AG10803 (cell line): ENCODE measurements at places on chromosomes 5 and 9.

- DNase-seq = no peak
Measured at GRCh38 chr5:143583409-143583808, 179.9 kb upstream of the NR3C1 start.

GRCh38 chr5:17154211-17154996 is 63.0 kb upstream of the BASP1 start:
- peak; percentile 64 for DNase-seq

GRCh38 chr5:82295144-82295543 is 17.0 kb upstream of the RPS23 start:
- no peak for DNase-seq

DNA sequence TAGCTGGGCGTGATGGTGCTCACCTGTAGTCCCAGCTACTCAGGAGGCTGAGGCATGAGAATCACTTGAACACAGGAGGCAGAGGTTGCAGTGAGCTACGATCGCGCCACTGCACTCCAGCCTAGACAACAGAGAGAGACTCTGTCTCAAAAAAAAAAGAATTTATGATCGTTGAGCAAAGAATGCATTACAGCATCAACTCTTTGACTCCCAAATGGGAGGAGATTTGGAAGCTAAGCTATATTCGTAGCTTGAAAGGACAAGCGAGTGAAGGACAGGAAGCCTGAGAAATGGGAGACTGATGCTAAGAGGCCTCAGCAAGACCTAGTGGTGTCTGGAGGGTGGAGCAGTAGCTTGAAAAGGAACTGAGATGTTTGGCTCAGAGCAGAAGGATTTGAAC is 10.3 kb upstream of the CCIN start:
- DNase-seq = peak; percentile 45

- DNase-seq = peak; percentile 42
Measured at GRCh38 chr9:135858491-135859185, 48.7 kb downstream of the CAMSAP1 start.

- no peak for DNase-seq
Measured at GRCh38 chr9:133824106-133824801, 86.1 kb upstream of the SARDH start.

DNA sequence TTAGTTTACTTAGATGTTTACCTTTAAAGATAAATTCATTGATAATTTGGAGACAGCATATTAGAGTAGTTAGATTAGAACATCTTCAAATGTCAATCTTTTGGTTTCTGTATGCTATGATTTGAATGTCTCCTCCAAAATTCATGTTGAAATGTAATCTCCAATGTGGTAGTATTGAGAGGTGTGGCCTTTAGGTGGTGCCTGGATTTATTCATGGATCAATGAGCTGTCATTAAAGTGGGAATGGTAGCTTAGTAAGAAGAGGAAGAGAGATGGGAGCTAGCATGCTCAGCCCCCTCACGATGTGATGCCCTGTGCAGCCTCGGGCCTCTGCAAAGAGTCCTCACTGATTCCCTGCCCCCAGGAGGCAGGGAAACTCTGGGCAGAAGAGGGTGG is 133.6 kb upstream of the TUT7 start:
- no peak for DNase-seq

DNA sequence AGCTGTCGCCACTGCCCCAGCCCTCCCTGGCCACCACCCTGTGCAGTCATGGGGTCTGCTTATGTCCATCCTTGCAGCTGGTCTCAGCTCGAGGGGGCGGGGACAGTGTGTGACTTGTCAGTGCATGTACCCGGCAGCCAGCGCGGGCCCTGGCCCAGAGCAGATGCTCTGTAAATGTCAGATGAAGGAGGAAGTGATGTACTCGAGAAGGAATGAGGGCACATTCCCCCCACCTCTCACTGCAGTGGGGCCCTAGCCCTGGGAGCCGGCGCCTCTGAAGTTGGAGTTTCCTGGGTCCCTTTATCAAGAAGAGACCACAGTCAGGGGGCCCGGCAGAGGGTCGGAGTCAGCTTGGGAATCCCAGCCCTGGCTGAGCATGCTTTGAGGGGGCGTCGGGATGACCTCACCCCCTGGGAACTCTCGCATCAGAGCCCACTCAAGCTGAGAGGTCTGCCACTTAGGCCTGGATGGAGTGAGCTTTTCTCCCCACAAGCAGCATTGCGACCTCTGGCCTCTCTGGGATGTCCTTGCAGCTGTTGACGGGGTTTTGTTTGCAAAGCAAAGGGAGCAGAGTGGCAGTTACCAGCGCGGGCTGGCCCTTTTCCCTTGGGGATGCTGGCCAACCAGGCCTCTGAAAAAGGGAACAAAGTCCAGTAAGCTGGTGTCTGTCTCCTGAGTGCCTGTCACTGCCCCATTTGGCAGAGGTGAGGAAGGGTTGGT is 19.0 kb downstream of the NEURL1B start:
- peak; percentile 90 for DNase-seq

DNA sequence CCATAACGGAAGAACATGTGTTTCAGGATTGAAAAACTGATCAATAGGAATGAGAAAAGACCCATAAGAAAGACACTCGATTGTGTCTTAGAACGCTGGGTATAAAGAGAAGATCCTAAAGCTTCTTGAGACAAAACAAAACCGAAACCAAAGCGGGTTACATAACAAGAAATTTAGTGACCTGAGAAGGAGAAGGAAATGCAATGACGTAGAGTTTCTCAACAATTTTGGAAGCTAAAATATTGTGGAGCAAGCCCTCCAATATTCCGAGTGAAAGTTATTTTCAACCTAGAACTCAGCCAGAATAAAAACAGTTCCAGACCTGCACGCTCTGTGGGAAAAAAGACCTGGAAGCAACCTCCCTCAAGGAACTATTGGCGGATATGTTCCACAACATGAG is 81.9 kb upstream of the FREM1 start:
- peak; percentile 37 for DNase-seq

DNA sequence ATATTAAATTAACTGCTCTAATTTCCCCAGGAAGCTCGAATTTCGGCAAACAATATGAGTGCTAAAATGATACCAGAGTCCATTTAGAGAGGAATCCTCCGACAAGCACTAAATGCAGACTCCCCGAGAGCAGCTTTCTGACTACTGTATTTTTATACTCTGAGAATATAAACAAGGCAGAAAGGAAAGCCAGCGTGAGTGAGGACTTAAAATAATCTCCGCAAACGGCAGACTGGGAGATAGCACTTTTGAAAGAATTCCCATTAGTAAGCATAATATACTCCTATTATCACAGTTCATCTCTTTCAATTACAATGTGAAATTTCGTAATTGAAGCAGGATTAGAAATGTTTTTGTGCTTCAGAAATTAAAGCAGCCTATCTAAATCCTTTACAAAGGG is 269.4 kb upstream of the PANK3 start:
- DNase-seq = no peak

GRCh38 chr9:6925836-6926235 is 168.1 kb downstream of the KDM4C start:
- no peak for DNase-seq

DNA sequence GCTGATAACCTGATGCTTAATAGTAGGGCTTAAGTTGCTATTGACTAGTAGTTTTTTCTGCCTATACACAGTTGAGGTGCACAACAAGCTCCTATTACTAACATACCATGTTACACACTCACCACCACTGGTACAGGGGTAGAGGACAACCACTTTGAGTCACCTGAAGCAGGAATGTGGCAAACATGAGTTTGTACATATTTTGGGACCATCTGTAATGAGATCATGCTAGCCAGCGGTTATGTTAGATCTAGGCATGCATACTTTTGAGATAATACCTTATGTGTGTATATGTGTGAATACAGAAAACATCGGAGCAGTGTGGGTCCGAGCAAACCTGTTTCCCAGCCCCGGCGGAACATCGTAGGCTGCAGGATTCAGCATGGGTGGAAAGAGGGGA is 72.8 kb upstream of the NXNL2 start:
- peak; percentile 63 for DNase-seq

- no peak for DNase-seq
Measured at GRCh38 chr9:29211003-29211579, 1637.8 kb upstream of the C9orf72 start.

- DNase-seq = no peak
Measured at GRCh38 chr5:119346394-119346793, 9.4 kb upstream of the TNFAIP8 start.

- peak; percentile 98 for DNase-seq
Measured at GRCh38 chr5:32504989-32505596, 60.6 kb upstream of the ZFR start.

DNA sequence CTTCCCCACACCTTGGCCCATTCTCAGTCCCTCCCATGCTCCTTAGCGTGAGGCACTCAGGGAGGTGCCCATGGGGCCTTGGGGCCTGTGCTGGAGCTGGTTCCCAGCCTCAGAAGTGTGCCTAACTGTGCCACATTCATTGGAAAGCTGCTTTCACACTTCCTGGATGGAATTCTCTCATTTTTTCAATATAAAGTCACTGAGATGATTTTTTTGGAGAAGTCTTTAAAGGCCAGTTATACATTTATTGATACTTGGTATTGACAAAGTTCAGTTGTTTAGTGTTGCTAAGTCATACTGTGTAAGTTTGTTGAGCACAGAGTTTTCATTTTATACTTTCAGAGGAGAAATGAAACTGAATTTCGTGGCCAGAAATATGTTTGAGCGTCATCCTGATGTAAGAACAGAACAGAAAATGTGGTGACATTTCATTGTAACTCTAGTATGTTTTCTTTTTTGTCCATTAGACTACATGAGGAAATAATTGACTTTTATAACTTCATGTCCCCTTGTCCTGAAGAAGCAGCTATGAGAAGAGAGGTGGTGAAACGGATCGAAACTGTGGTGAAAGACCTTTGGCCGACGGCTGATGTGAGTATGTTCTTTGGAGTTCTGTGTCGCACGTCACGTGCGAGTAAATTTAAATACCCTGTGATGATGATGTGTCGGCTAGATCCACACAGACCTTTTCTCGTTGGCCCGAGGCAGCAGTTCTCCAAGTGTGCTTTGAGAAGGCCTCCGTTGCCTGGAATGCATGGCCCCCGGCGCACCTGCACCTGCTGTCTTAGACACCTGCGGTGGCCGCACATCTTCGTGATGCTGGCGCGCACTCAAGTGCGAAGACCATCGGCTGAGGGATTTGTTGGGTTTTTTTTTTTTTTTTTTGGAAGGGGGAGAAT is 24.1 kb downstream of the TENT4A start:
- DNase-seq = no peak

DNA sequence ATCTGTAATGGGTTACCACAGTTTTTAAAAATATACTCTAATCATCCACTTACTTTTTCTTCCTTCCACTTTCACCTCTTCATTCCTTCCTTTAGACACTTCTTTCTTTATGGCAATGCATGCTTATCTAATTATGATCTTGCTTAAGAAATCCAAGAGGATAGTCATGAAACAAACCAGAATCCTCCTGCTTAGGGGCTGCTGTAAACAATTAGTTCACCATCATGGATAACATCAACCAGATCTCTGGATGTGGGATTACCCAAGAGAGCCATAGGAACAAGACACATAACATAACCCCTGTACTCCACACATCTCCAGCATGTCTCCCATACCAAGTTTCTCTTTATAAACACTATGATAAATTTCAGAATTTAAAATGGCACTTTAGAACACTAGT is 713.4 kb upstream of the PTPRD start:
- DNase-seq = no peak

DNA sequence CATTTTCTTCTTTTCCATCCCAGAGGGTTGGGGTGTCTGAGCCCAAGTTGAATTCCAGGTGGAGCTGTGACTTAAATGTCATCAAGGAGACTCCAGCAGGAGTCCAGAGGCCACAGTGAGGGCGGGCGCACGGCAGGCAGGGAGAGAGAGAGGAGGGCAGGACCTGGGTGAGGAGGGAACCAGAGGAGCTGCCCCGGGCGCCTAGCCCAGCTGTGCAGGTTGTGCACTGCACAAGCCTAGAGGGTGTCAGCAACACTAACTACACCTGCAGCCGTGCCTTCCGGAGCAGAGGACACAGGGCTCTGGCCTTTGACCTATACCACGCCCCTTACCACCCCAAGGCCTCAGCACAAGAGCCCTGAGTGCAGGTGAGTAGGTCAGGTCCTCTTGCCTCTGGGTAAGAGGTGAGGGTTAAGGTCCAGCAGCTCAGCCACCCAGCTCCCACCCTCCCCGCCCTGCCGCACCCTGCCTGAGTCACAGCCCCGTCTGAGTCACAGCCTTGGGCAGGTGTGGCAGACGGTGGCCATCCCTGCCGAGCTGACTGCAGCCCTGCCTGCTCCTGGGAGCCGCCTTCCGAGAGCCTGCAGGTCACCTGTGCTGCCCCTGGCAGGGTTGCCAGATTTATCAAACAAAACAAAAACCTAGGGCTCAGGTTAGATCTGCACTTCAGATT is 6.4 kb upstream of the AGPAT2 start:
- DNase-seq = no peak

DNA sequence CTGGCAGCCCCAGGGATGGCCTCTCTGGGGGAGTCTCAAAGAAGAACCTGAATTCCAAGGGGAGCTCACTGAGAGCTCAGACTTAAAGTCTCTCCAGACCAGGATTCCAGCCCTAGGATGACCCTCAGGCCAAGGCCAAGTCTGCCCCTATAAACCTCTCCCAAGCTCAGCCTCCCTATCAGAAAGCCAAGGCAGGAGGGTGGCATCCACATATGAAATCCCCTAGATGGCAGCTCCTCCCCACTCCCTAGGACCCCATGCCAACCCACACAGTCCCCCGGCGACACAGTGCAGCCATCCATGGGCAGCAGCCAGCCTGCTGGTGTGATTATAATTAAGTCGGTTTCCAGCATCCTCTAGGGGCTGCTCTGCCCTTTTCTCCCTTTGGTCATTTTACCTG is 269.9 kb downstream of the CDK5RAP2 start:
- DNase-seq = no peak

- peak; percentile 30 for DNase-seq
Measured at GRCh38 chr5:5826911-5827310, 404.4 kb downstream of the ICE1 start.

DNA sequence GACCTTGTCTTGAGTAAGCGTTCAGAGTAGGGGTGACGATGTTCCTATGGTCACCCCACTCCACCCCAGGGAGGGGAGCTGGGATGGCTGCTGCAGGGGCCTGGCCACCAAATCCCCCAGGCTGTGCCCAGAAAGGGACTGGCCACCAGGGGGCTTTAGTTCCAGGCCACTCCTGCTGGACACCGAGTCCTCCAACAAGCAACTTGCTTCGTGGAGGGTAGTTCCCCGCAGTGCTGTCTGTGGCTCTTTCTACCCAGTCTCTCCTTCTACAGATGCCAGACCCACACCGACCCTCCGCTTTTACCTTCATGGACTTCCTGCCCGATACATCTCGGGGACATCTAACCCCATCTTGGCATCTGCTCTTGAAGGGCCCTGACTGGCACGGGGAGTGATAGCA is 35.7 kb upstream of the GABRP start:
- peak; percentile 3 for DNase-seq
